ENCODE measurements at places on chromosomes 1 and 21.

DNA sequence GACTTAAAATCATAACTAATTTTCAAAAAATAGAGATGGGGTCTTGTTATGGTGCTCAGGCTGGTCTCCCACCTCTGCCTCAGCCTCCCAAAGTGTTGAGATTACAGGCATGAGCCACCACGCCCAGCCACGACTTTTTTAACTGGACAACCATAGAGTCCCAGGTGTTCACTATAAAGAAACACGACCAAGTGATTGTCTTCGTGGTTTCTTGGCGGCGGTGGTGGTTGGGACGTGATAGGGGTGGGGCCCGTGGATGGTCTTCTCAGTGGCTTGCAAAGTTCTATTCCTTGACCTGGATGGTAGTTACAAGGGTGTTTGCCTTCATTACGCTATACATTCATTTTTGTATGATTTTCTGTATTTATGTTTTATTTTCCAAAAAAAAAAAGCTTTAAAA, 34.6 kb upstream of the COX20 start:
- no peak for DNase-seq

DNA sequence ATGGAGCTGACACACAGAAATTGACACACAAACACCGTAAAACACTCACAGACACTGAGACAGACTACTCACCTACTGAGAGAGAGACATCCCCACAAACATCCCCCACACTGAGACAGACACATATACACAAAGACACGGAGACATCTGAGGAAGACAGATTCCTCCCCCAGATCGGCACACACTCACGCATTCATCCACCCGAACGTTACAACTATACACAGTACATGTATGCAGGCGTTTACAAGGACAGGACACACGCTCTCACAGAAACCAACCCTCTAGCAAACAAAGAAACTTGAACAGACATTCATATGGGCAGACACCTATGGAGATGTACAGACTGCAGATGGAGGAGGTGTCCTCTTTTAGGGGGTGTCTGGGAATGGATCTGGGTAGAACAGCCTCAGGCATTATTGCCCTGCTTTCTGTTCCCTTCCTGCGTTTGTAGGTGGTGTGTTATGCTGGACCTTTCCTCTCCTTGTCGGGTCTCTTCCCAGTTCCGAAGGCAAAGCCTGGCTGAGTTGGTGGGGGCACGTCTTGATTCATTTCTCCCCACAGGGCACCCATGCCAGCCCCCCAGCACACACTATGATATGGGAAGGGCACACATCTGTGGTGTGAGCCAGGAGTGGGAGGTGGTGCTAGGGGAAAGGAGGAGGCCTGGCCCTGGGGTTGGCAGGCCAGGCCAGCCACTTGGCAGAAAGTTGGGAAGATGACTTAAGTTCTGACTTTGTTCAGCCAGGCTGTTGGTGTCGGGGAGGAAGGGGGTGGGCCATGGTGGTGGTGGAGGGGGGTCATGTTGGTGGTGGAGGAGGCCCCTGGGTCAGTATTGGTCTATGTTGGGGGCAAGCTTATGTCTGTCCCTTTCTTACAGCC, 1.5 kb downstream of the KIRREL1 start:
- DNase-seq: no peak

- no peak for DNase-seq
Measured at GRCh38 chr1:61612602-61613001, 112.3 kb downstream of the TM2D1 start.

DNA sequence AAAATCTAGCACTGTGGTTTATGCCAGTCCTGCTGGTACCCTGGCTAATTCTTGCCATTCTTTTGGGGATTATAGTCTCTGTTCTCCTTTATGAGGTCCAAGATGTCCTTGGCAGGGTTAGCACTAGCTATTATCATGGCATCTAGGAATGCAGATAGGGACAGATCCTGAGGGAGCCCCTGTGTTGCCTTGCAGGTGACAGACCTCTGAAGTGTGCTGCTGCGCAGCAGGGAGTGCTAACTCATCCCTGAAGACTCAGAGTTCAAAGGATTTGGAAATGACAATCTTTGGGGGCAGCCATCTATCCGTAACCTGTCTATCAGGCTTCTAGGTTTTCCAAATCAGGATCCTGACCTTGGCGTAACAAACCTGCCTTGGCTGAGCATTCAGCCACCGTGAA, 16.3 kb downstream of the ZFYVE9 start:
- no peak for DNase-seq

DNA sequence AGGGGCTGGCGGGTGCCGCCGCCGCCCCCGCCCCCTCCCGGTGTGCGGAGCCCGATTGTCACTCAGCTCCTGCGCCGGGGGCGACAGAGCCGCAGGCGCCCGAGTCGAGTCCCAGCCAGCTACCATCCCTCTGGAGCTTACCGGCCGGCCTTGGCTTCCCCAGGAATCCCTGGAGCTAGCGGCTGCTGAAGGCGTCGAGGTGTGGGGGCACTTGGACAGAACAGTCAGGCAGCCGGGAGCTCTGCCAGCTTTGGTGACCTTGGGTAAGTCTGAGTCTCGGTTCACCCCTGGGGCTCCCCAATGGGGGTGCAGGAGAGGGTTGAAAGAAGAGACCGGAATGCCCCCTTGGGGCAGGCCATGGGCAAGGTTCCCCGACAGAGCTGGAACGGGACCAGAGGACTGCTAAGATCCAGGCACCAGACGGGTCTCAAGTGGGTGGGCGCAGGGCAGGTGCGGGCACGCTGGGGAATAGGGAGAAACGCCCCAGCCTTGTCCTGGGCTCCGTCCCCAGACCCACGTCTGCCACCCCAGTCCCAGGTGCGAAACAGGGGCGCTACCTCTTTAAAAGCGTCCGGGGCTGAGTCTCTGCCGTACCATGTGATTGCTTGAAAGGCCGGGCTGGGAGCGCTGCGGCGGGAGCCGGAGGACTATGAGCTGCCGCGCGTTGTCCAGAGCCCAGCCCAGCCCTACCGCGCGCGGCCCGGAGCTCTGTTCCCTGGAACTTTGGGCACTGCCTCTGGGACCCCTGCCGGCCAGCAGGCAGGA, at the start of gene ADORA1:
Gene ADORA1 (plus strand): TSS at position 61 of the 765 bp plus-strand sequence. CDS start 1,116 bp downstream, outside the sequence.
- peak; percentile 76 for DNase-seq

DNA sequence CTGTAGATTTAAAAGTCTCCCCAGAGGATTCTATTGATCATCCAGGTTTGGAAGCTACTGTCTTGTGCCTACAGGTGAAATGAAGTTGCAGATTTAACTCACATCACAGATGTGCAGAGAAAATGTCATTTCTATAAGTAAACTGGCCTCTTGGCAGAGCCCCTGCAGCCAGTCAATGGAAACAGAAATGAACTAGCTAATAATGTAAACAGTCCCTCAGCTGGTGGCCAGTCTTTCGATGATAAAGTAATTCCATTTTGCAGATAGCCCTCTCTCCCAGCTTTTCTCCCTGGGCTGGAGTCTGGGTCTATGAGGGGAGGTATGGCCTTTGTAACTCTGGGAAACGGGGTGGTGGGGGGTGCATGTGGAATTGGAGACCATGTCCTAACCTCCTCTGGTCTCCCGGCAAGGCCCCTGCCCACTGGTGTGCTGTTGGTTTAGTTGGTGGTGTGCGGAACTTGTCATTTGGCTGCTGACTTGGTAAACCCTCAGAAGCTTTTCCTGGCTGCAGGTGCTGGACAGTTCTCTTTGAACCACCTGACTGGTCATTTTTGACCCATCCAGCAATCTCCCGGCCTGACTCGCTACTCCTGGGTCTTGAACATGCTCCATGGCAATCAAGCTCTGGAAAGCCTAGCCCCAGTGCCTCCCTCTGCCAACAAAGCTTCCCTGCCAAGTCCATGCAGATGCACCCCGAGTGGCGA, 14.9 kb downstream of the TBX19 start:
- no peak for DNase-seq

- peak; percentile 21 for DNase-seq
Measured at GRCh38 chr1:86913399-86913895, 479 bp downstream of the SELENOF start.

- no peak for DNase-seq
Measured at GRCh38 chr1:111249960-111250359, 22.4 kb downstream of the CHI3L2 start.

- DNase-seq: no peak
Measured at GRCh38 chr1:7236844-7237515, 451.7 kb downstream of the CAMTA1 start.

- no peak for DNase-seq
Measured at GRCh38 chr1:46437723-46438122, 43.6 kb downstream of the FAAH start.

GRCh38 chr1:243507672-243508302, 251.9 kb downstream of the SDCCAG8 start:
- no peak for DNase-seq

DNA sequence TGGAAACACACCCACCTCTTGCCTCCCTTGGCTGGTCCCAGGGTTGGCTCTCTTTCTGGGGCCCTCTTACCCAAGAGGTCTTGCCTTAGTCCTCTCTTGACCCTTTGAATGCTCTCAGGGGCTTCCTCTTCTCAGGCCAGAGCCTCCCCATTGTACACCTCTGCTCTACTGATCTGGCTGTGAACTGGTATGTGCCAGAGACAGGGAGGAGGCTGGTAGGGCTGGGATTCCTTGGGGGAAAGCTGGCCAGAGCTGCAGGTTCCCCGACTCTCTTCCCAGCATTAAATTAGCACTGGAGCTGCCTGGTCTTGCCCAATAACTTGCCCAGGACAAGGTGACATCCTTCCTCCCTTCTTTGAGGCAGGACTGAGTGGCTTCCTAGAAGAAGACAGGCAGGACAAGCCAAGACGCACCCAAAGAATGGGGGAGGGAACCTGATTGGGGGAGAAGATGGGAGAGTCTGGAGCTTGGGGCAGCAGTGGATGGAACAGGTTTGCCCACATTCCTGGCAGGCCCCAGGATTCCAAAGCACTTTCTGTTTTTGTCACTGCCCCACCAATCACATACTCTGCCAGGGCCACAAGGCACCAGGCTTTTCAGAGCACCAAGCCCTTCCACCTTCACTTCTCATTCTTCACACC, 37.2 kb upstream of the CITED4 start:
- no peak for DNase-seq

- no peak for DNase-seq
Measured at GRCh38 chr1:165056914-165057313, 299.6 kb downstream of the LMX1A start.

DNA sequence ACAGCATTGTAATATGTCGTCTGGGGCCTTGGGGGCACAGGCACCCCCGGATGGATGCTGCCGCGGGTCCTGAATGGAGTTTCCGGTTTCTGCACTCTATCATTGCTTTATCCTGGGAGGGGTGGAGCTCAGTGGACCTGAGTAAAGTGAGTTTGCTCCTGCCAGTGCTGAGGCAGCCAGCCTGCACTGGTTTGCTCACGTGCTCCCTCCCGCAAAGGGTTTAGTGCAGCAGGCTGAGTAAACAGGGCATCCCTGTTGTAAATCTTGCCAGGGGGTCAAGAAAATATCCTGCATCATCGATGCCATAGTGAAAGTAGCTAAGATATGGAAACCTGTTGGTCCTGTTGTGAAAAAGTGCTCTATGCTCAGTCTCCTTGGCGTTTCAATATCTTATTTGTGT, 85.6 kb upstream of the BRINP3 start:
- no peak for DNase-seq

GRCh38 chr1:114369930-114370329, 141.1 kb downstream of the TRIM33 start:
- DNase-seq: no peak
